Spinal cord (tissue), 10 donors: ENCODE measurements at places on chromosomes 2 and 18. TPM values are rescaled to one million over a fixed set of nuclear protein-coding genes. Genes with fewer than 3 reads are reported as not detected.

The UPP2 gene
- 1.4 TPM for total RNA-seq

The NT5C1B gene
- total RNA-seq = not detected

DNA sequence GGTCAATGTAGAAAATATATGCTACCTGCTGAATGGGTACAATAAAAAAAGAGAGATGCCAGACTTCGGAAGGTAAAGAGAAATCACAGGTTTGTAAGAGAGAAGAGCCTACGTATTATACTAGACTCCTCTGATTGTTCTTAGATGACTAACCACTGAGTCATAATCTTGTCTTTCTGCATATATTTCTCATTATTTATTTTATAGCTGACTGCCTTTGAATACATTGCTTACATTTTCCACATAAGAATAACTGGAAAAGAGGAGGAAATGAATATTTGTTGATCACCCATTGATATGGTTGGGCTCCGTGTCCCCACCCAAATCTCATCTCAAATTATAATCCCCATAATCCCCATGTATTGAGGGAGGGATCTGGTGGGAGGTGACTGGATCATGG is 90.3 kb upstream of the RAB27B start:
- DNase-seq = no peak

The IL36G gene
- total RNA-seq = 0.28 TPM

The ALPI gene
- total RNA-seq = 0.20 TPM
